H54 (cell line): ENCODE measurements at places on chromosomes 7 and 10.

GRCh38 chr7:158028290-158028941 is 559.2 kb downstream of the PTPRN2 start:
- no peak for DNase-seq

- no peak for DNase-seq
Measured at GRCh38 chr10:74855027-74855426, 28.6 kb downstream of the KAT6B start.

DNA sequence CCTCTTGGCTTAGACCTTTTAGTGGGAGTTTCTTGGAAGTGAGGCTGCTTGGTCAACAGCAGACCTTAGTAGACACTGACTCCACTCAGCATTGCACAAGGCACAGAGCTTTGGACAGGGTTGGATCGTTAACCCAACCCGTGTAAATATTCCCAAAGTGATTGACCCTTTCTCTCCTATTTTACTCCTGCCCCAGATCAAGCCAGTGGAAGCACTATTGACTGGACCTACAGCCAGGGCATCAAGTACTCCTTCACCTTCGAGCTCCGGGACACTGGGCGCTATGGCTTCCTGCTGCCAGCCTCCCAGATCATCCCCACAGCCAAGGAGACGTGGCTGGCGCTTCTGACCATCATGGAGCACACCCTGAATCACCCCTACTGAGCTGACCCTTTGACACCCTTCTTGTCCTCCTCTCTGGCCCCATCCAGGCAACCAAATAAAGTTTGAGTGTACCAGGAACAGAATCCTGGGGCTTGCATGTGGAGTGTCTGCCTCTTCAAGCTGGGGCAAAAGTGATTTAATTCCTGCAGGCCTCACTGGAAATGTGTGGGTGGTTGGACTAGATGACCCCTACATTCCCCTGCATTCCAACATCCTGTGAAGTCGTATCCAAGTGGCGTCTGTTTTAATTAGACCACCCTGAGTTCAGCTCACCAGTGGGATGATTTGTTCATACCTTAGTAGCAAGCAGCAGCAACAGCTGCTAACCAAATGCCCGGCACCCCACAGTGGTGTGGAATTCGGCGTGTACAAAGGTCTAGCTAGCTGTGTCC is 7.5 kb downstream of the CPA1 start:
- DNase-seq: no peak

DNA sequence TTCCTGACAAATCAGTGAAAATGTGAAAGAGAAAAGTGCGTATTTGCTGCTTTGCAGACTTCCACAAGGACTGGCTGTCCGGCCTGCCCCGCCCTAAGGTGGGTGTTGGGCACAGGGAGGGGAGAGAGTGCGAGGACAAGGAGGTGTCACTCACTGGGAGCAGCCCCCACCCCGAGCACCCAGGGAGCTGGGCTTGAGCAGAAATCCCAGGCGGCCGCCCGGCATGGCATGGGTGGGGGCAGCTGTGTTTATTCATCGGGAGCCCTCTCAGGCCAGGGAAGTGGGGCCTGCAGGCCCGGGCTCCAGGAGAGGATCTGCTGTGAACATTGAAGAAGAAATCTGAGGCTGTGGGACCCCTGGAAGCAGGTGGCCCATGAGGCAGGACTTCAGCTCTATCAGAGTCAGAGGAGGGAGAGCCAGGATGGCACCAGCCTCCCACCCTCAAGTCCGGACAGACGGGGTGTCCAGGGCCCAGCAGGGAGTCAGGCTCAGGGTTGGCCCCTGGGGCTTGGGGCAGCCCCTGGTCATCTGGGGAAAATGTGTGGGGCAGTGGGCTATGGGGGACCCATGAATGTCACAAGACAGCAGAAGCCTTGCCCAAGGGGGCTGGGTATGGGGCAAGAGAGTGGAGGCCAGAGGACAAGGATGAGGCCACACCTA is 164.4 kb upstream of the PPP2R2D start:
- DNase-seq: no peak

DNA sequence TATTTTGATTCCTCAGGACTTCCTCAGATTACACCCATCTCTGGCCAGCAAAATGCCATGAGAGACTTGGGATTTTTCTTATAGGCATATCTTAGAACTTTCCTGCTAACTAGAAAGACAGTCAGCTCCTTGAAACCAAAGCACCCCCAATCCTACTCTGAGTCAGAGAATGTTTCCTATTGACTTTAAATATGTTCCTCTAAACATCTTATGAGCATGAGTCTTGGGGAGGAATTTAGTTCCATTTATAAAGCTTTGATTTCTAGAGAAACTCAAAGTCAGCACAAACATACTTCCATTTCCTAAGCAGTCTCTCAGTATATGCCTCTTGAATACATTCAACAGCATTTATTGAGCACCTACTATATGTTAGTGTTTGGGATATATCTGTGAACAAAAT is 128.5 kb downstream of the INHBA start:
- DNase-seq: no peak

DNA sequence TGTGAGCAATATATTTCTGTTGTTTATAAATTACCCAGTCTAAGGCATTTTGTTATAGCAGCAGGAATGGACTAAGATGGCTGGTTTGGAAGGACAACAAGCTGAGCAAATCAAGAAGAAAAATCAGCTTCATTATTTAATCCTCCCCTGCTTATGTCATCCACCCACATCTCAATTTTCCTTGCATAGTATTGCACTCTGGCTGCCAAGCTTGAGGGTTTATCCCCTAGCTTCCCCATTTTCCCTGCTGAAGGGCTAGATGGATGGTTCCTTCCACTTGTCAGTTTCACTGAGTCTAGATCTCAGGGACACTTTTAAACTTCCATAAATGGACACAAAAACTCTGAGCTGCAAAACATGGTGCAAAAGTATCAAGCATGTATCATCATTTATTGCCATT is 75.2 kb upstream of the LAMB4 start:
- no peak for DNase-seq

- no peak for DNase-seq
Measured at GRCh38 chr10:67239864-67240497, 314.1 kb downstream of the LRRTM3 start.

- DNase-seq: no peak
Measured at GRCh38 chr7:148672041-148672440, 26.7 kb upstream of the CUL1 start.

DNA sequence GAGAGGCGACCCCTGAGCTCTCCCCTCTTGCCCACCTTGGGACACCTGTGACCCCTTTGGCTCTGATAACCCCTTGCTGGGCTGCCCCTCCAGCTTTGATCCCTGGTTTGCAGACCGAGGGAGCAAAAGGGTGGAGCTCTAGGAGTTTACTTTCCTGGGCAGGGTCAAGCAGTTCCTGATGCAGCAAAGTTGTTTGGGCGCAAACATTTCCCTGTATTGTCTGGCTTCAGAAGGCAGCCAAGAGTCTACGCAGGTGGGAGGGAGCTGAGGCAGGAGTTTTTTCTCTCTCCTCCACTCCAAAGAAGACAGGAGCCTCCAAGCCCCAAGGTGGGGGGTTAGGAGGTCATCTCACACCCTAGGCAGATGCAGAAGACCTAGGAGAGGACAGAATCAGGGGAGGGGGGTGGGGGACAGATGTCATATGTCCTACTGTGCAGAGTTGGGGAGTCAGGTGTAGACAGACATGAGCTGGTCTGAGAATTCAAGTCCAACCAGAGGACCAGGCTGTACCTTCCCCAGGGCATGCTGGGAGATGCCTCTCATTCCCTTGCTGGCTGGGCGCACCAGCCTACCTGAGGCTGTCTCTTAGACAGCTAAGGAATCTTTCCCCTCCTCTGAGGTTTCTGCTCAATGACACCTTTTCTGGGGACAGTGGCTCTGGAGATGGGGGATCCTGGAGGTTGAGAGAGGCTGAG is 20.5 kb downstream of the TMEM270 start:
- no peak for DNase-seq

- DNase-seq: no peak
Measured at GRCh38 chr10:119283387-119283786, 76.0 kb downstream of the GRK5 start.

- DNase-seq: no peak
Measured at GRCh38 chr10:1100691-1101368, 44.6 kb downstream of the WDR37 start.

GRCh38 chr7:105502173-105502572 is 19.9 kb downstream of the PUS7 start:
- no peak for DNase-seq

DNA sequence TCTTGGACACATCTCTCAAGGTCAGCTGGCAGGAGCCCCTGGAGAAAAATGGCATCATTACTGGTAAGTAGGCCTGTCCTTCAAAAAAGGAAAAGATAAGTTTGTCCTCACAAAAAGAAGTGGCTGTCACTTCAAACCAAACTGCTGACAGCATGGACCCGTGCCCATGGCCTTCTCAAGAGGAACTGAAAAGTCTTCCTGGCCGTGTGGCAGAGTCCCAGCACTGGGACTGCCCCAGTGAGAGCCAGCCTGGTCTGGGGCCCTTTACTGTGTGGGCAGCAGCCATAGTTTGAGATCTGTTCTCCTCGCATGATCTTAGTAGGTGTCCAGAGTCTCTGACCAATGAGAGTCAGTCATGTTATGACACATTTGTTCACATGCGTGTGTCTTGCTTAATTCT is 614.2 kb upstream of the FOXK1 start:
- no peak for DNase-seq

- DNase-seq: no peak
Measured at GRCh38 chr10:131908151-131908550, 7.3 kb downstream of the PPP2R2D start.

GRCh38 chr7:66015440-66016130 is 33.6 kb upstream of the GUSB start:
- DNase-seq: no peak

- DNase-seq: no peak
Measured at GRCh38 chr7:149692557-149692982, 80.8 kb downstream of the ZNF467 start.

- DNase-seq: peak; percentile 51
Measured at GRCh38 chr7:129831424-129832058, 121.2 kb downstream of the UBE2H start.

GRCh38 chr10:8691498-8692017 is 637.1 kb downstream of the GATA3 start:
- no peak for DNase-seq

GRCh38 chr7:94087664-94088352 is 83.7 kb upstream of the BET1 start:
- DNase-seq: peak; percentile 40

DNA sequence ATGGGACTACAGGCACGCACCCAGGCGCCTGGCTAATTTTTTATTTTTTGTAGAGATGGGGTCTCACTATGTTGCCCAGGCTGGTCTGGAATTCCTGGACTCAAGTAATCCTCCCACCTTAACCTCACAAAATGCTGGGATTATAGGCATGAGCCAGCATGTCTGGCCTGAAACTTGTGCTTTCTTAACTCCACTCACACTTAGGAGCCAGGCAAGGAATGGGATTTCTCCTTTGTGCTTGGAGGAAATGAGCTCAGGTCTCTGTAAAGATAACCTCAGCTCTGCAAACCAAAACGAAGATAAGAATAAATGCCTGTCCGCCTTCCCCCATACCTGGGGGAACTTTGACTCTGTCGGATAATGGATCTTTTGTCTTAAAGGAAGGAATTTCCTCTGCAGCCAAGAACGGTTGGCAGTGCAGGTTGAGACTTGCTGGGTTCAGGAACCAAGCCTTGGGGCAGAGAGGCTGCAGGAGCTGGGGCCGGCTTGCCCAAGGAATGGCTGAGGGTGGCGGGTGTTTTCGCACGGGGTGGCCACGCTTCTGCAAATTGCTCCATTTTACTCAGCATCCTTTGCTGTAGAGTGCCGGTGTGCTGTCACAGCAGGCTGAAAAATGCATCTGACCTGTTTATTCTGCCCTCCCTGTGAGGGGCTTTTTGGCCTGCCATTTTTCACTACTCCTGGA is 174.2 kb downstream of the KIAA1217 start:
- DNase-seq: no peak
